Dermis blood vessel endothelial cell (primary cell): ENCODE measurements at places on chromosomes 7 and 10. TPM values are rescaled to one million over a fixed set of nuclear protein-coding genes. Genes with fewer than 3 reads are reported as not detected.

GRCh38 chr10:48880016-48880705 is 59.5 kb downstream of the LRRC18 start:
- DNase-seq = no peak

GRCh38 chr10:70462349-70462984 is 16.1 kb upstream of the PALD1 start:
- DNase-seq = peak; percentile 43

DNA sequence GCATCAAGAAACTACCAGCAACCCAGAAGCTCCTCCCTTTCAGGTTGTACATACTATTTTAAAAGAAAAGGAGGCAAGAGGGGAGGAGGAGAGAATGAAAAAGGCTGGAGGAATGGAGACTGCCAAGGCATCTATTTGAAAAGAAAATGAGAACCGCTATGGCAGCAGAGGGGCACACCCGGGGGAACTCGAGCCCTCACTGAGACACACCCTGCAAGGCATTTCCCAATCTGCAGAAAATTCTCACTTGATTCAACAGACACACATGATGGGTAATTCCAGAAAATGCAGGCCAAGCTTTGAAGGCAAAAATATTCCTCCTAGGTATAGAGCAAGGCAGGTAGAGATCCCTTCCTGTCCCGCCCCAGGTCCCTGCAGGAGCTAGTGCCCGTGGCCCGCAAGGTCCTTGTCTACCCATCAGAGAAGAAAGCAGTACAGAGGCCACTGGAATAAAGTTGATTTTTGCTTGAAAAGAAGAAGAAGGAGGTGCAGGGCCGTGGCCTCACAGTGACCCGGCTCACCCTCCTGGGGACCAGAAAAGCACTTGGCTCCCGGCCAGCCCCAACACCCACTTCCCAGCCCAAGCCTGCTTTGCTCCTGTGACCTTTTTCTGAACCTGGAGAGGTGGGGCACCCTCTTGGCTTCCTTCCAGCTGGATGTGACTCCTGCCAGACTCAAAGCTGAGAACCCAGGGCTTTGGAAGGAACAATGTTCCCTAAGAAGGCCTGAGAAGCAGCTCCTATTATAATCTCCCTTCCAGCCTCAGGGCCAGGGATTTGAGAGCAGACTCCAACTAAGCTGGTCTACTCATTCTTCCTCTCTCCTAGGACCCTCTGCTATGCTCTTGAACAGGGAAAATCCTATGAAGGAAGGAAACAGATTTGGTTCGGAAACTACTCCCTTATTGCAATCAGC is 6.2 kb upstream of the PIK3CG start:
- DNase-seq = peak; percentile 37

DNA sequence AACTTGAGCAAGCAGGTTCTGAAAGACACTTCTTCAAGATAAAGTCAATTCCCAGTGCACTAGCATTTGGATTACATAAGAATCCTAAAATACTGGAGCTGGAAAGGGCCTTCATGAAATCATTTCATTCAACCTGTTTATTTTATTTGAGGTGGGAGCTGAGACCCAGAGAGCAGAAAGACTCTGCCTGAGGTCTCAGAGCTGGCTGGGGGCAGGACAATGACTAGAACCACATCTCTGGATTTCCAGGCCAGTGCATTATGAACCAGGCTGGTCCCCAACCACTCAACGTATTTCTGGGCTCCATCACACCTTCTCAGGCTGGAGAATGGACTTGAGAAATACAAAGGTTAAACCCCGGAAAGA is 8.4 kb downstream of the ANXA11 start:
- DNase-seq = no peak

DNA sequence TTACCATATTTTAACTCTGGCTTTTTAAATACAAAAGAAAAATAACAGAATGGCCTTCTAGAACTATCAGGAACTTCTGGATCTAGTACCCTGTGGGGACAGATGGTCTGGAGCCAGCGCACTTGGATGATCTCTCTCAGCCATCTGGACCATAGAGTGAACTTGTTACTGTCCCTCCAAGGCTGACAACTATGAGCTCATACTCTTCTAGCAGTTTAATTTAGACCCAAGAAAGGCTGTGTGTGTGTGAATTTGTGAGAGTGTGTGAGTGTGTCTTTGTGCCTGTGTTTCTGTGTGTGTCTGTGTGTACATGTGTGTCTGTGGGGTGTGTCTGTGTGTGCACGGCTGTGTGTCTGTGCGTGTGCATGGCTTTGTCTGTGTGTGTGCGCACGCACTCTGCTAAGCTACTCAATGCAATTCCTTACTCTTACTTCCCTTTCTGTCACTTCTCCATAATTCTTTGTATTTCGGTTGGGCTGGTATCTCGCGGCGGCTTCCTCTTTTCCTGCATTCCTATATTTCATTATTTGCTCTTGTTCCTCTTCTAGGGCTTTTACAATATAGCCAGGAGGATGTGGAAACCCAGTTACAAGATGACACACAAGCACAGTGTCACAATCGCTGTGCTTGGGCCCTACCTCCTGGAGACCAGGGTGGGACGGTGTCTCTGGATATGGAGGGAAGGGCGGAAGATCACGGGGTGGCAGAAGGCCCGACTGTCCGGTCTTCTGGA is 51.9 kb downstream of the IKZF1 start:
- DNase-seq = no peak

DNA sequence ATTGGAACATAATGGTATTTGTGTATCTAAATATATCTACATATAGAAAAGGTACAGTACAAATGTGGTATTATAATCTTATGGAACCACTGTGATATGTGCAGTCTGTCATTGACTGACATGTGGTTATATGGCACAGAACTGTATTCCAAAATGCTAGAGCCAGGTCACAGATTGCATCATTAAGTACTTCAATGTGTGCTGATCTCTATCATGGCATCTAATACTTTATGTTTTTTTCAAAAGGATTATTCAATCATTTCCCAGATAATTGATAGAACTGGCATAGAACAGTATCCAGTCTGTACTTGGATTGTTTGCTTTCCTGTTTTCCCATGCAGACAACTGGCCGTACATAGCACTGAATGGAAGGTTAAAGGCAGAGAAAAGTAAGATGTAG is 662.7 kb downstream of the PARD3 start:
- no peak for DNase-seq

GRCh38 chr7:985915-986741 is 3.1 kb downstream of the CYP2W1 start:
- peak; percentile 42 for DNase-seq

GRCh38 chr7:4066206-4066605 is 615.9 kb upstream of the FOXK1 start:
- DNase-seq = no peak

- no peak for DNase-seq
Measured at GRCh38 chr10:95691281-95691680, 2.4 kb downstream of the TCTN3 start.

DNA sequence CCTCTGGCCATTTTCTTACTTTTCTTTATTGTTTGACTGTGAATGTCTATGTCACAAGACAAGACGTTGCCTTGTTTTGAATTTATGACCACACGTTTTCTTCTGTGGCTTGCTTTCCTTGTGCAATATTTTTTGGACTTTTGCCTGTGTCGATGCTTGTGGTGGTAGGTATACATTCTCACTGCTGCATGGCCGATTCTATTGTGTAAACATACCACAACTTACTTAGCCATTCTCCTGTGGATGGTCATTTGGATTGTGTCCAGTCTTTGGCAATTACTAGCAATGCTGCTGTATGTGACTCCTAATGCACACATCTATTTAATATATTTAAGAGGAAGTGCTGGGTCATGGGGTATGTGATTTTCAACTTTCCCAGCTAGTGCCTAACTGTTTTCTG is 18.0 kb upstream of the DLG5 start:
- DNase-seq = no peak

- DNase-seq = no peak
Measured at GRCh38 chr10:91247360-91248111, 27.1 kb downstream of the PCGF5 start.

DNA sequence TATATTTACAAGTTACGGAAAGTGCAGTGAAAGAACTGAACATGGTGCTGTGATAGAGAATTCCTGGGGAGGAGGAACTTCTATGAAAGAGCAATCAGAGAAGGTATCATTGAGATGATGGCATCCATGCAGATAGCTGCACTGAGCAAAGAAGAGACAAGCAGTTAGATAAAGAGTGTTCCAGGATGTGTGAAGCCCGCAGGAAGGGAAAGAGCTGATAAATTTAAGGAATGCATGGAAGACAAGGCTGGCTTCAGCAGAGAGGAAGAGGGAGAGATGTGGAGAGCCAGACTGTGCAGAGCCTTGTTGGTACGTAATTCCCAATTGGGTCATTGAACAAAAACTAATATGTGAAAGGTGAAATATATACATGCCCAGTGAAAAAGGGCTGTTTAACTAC is 538.9 kb downstream of the INHBA start:
- no peak for DNase-seq

GRCh38 chr10:84497978-84498377 is 169.6 kb downstream of the CCSER2 start:
- DNase-seq = no peak

DNA sequence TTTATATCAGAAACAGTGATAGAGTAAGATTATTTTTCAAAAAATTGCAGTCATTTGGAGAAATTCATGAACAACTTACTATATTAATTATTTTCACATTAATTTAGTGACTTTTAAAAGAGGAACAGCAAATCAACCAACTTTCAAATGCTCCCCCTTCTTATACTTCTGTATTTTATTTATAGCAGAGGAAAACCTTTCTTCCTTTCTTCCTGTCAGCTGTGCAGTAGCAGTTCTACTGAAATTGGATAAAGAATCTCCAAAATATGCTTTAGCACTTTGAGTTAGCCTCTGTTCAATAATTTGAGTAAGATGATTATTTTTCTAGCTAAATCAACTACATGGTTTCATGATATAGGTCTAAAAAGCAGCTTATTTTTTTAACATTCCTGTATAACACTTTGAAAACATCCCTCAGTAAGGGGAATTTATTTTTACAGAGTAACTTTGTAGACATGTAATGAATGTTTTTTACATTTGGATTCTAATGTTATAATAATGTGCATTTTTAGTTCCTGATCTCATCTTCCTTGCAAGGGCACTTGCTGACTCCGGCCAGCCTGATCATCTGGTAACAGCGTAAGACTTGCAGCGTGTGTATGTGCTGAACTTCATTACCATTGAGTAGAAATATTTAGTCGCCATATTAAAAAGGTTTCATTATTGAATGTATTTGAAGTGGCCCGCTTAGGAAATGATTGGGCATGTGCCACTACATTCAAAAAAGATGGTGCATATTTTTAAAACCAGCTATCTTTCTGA is 158.3 kb upstream of the HDAC9 start:
- DNase-seq = no peak

GRCh38 chr7:133023370-133024071 is 58.4 kb downstream of the CHCHD3 start:
- peak; percentile 35 for DNase-seq

DNA sequence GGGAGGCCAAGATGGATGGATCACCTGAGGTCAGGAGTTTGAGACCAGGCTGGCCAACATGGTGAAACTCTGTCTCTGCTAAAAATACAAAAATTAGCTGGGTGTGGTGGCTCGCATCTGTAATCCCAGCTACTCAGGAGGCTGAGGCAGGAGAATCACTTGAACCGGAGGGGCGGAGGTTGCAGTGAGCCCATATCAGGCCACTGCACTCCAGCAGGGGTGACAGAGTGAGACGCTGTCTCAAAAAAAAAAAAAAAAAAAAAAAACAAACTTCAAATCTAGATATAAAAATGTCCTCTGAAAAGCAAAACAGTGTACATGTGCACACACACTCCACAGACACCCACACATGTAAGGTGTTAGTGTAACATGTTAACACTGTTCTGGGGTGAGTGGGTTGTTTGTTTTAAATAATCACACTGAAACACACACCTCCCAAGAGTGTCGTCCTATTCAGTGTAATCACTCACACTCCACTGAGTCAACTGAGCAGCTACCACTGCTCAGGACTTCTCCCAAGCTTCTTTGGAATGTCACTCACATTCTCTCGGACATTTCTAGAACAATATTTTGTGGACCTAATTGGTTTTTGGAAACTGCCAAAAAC is 12.8 kb upstream of the RGS10 start:
- DNase-seq = no peak

DNA sequence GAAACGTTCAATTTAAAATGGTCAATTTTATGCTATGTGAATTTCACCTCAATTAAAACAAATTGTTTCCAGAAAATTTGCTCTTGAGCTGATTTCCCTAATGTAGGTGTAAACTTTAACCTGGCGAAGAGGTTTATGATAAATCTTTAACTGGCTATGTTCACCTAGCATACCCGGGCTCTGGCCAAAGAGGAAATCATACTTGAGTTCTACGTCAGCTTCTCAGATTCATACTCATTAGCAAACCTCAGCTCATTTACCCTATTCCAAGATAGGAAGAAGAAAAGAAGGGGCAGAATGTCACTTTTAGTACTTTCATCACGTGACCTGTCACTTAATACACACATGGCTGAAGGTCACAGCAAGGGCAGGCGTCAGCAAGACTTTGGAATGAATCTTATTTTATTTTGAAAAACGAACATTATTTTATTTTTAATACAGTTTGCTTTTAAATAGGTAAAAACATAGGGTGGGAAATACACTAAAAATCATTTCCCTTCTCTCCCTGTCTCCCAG is 97.0 kb downstream of the ABLIM1 start:
- no peak for DNase-seq

- no peak for DNase-seq
Measured at GRCh38 chr7:117004899-117005298, 51.6 kb downstream of the ST7 start.

Gene ABCC2
- 0.79 and 1.5 TPM in 2 replicates for total RNA-seq

Gene ERVW-1
- total RNA-seq = not detected in 2 replicates

Gene TRIP6
- 43.6 and 61.4 TPM in 2 replicates for total RNA-seq

Gene SEPHS1
- 42.5 and 60.9 TPM in 2 replicates for total RNA-seq

Gene DHTKD1
- total RNA-seq = 31.7 and 40.5 TPM in 2 replicates

Gene VSTM4
- 0.56 and 1.0 TPM in 2 replicates for total RNA-seq

Gene AOAH
- total RNA-seq = 0.09 TPM in 1 of 2 replicates, not detected in the other

Gene CNTNAP2
- total RNA-seq = 0.23 TPM in 1 of 2 replicates, not detected in the other

Gene ASAH2
- under 0.01 and 0.14 TPM in 2 replicates for total RNA-seq

Gene RAB19
- total RNA-seq = not detected in 2 replicates

Gene TBC1D12
- 20.5 and 28.4 TPM in 2 replicates for total RNA-seq

Gene LIPJ
- total RNA-seq = not detected in 2 replicates

Gene NRCAM
- 9.2 and 16.0 TPM in 2 replicates for total RNA-seq

Gene ATRNL1
- 0.17 and 1.5 TPM in 2 replicates for total RNA-seq

Gene PLAC9
- total RNA-seq = 0.60 and 0.68 TPM in 2 replicates
